ENCODE measurements at places on chromosomes 12 and 14. TPM values are rescaled to one million over a fixed set of nuclear protein-coding genes. Genes with fewer than 3 reads are reported as not detected.

BBS10 gene
- 4.7 TPM for total RNA-seq

RCOR1 gene
- total RNA-seq: 34.3 TPM

MMP14 gene
- 0.55 TPM for total RNA-seq

PXN gene
- total RNA-seq: 226 TPM

NPFF gene
- not detected for total RNA-seq

ASPG gene
- not detected for total RNA-seq

MYH7 gene
- total RNA-seq: not detected

CACNB3 gene
- 34.0 TPM for total RNA-seq

C1R gene
- 27.4 TPM for total RNA-seq

RNASE3 gene
- total RNA-seq: not detected

GLTP gene
- 20.7 TPM for total RNA-seq

DTX3 gene
- 21.3 TPM for total RNA-seq

PMEL gene
- total RNA-seq: 1.3 TPM

CLEC7A gene
- total RNA-seq: not detected

SERPINA10 gene
- not detected for total RNA-seq

ARMH4 gene
- total RNA-seq: 0.62 TPM

FAM186B gene
- 0.11 TPM for total RNA-seq

INHBE gene
- not detected for total RNA-seq

MYO1H gene
- total RNA-seq: not detected

NEUROD4 gene
- total RNA-seq: not detected

PPP1R36 gene
- total RNA-seq: not detected

DDN gene
- total RNA-seq: 0.56 TPM

FLVCR2 gene
- total RNA-seq: 7.8 TPM

DNAJC22 gene
- 21.5 TPM for total RNA-seq

FERMT2 gene
- 54.9 TPM for total RNA-seq

P2RX2 gene
- not detected for total RNA-seq

POU6F1 gene
- 2.4 TPM for total RNA-seq

CFAP73 gene
- total RNA-seq: not detected

IQSEC3 gene
- not detected for total RNA-seq

All from A549 treated with ZK216348 at 1 μM for 4 hours (cell line).